Renal pelvis (tissue), 12 donors: ENCODE measurements at places on chromosomes 12 and 14. TPM values are rescaled to one million over a fixed set of nuclear protein-coding genes. Genes with fewer than 3 reads are reported as not detected.
A peak's percentile ranks its signal among the peaks of the same experiment; 100 is the strongest.

GRCh38 chr12:53251477-53252348 lies 16.4 kb upstream of the ESPL1 start:
- peak; percentile 80 for DNase-seq

DNA sequence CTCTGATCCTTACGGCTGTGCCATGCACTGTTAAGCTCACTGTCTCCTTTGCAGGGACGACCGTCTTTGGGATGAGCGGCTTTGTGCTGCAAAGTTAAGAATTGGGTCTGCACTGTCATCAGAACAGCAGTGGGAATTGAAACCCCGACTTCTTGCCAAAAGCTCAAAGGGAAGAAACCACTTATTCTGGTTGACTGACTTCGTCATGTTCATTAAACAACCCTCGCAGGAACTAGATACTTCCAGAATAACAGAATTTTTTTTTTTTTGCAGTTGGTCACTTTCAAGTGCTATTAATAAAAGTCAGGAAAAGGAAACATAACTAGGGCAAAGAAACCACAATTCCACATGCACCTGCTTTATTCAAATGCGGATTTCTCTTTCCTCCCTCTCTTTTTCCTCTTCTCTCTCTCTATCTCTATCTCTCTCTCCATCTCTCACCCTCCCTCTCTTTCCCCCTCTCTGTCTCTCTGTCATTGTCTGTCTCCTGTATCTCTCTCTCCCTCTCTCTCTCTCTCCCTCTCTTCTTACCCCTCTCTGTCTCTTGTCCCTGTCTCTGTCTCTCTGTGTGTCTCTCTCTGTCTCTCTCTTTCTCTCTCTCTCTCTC lies 12.3 kb upstream of the GLT1D1 start:
- peak; percentile 28 for DNase-seq

- DNase-seq, result no peak
These were observed 137.3 kb downstream of the CEP83 start for GRCh38 chr12:94322346-94322745.

DNA sequence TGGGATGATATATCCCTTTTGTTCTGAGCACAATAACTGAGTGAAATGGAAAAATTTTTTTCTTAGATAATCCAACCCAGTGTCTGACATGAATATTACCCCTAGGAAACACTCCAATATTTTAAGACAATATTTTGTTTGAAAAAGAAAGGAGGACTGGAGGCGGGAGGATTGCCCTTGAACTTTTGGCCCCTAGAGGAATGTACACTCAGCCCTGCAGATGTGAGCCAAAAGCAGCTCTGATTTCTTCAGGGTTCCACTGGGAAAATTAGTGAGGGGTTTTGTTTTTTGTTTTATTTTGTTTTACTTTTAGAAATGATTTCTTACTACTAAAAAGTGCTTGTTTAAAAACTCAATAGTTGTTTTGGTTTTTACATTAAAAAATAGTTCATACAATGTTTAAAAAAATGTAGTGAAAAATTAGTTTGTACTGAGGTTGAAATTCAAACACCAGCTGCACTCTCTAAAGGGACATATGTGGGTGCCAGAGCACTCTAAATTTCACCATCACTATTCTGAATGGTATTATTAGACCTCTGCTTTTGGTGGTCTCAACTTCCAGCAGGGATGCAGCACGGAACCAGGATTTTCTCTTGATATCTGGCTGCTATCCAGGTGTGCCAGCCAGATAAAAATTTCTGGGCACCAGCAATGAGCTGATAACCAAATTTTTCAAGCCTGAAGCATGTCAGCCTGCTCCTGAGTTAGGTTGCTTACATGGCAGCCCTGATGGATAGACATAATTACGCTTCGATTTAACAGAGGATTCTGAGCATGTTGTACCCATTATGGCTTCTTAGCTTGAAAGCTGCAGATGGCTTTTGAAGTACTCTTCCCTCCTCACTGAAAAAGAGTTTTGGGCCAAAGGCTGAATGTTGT lies 141.9 kb downstream of the ANO6 start:
- peak; percentile 66 for DNase-seq

DNA sequence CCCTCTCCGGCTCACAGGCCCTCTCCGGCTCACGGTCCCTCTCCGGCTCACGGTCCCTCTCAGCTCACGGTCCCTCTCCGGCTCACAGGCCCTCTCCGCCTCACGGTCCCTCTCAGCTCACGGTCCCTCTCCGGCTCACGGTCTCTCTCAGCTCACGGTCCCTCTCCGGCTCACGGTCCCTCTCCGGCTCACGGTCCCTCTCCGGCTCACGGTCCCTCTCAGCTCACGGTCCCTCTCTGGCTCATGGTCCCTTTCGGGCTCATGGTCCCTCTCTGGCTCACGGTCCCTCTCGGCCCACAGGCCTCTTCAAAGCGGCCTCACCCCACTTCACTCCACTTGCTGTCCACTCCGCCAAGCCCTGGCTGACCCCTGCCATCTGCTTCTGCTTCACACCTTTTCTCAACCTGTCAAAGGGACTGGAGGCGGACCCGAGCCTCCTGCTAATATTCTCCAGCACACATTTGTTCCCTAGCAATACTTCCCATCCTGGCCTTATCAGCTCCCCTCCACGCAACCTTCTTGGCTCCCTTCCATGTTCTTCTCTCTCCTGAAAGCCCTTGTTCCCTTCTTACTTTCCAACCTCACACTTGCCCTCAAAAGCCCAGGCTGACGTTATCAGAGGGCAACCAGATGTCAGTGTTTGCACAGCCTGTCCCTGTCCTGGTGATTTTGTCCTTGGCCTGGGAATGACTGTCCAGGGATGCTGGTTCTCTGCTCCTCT lies 176.7 kb downstream of the CALM1 start:
- no peak for DNase-seq

GRCh38 chr12:27400856-27401354 lies 45.6 kb upstream of the SMCO2 start:
- DNase-seq, result no peak

DCN gene
- 446 TPM for polyA plus RNA-seq

KRT77 gene
- not detected for polyA plus RNA-seq
